ENCODE measurements at places on chromosomes 12 and 14.

GRCh38 chr12:106780010-106780631 lies 5.6 kb downstream of the RIC8B start:
- no peak for DNase-seq

- DNase-seq: peak; percentile 12
Observed at GRCh38 chr12:124297856-124298255, 3.0 kb downstream of the RFLNA start.

GRCh38 chr14:101730626-101731186 lies 30.8 kb upstream of the PPP2R5C start:
- DNase-seq: no peak

GRCh38 chr14:61280092-61280525 lies 1.0 kb downstream of the TMEM30B start:
- no peak for DNase-seq

DNA sequence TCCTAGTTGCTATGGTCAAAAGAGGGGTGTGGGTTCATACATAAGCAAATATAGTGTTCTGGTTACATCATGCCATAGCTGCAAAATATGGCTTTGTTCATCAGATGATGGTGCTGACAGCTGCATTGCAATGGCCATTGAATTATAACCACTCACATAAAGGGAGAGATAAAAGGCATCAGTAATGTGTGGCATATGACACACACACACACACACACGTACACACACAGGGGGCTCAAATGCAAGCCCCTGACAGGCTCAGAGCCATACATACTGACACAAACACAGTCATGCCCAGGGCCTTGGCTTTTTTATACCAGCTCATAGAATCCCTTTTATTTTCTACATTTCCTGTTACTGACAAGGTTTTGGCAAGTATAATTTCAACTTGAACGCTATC lies 698.9 kb downstream of the BCL11B start:
- DNase-seq: no peak

DNA sequence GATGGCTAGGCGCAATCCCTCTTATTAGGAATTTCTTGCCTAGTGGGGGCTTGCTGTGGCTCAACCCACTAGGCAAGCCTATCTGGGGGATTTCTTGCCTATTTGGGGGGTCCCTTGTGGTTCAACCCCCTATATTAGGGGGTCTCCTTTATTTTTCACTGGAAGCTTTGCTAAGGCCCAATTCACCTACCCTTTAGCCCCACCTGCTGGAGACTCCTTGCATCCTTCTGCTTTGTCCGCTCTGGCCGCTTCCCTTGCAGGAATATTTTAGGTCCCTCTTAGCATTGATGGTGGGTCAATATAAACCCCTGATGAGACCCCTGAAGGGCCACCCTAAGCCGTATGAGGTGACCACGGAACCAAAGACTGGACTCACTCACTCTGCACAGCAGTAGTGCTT lies 1552.1 kb downstream of the AACS start:
- no peak for DNase-seq

GRCh38 chr12:27009881-27010301 lies 4.3 kb downstream of the TM7SF3 start:
- no peak for DNase-seq

- no peak for DNase-seq
Observed at GRCh38 chr12:105637470-105637869, 307.0 kb downstream of the C12orf75 start.

DNA sequence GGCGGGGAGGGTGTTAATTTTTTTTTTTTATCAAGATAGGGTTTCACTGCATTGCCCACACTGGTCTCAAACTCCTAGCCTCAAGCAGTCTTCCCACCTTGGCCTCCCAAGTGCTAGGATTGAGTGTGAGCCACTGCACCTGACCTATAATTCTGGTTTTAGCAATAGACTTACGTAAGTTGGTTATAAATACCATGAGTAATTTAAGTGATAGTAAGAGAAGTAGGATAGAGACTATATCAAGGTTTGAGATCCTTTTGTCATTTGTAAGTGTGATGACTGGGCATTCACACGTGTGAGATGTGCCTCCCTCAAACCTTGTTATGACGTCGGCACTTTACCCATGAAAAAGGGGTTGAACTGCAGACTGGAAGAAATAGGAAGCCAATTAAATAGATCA lies 22.5 kb downstream of the SINHCAF start:
- no peak for DNase-seq

DNA sequence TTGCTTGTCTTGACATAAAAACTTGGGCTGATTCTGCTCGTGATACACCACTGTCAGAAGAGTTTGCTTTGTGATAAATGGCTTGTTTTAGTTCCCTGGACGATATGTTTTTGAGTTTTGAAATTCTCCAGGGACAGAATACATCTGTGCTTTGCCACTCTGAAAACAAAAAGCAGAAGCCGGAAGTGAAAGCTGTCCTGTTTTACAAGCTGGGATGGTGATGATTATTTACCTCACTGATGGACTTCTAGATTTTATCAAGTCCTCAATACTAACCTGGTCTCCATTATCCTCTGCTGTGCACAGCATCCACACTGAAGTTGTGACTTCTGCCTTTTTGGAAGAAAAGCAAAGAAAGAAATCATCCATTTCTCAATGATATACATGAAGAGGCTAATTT lies 251.6 kb downstream of the TRHDE start:
- no peak for DNase-seq

DNA sequence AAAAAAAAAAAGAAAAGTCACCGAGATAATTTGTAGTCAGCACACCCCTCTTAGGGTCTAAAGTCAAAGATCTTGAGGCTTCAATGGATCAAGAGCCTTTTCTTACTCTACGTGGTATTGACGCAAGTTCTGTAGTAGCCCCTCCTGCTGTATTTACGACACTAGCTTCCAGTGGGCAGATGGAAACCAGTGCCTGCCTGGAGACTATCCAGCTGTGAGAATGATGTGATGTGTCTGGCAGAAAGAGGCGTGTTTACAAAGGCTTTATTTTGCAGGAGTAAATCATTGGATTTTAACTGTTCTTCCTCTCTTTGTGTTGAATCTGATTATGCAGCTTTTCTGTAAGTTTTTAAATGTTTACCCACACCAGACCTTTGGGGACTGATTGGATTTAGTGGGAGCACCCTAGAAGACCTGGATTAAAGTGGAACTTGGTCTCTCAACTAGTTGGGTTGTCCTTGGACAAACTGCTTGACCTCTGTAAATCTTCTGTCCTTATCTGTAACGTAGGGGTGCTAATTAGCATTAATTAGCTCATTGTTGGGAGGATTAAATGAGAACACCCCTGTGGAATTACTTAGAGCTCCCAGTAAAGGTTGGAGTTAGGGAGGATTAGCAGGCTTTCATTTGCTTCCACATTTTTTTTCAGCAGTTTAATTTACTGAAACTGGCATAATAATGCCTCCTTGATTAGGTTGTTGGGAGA lies 72.4 kb downstream of the RASSF3 start:
- no peak for DNase-seq

GRCh38 chr12:66751432-66752113 lies 72.7 kb upstream of the GRIP1 start:
- DNase-seq: no peak

GRCh38 chr12:70236990-70237389 lies 6.2 kb upstream of the CNOT2 start:
- DNase-seq: no peak

- no peak for DNase-seq
Observed at GRCh38 chr12:58647495-58647894, 272.8 kb downstream of the LRIG3 start.

DNA sequence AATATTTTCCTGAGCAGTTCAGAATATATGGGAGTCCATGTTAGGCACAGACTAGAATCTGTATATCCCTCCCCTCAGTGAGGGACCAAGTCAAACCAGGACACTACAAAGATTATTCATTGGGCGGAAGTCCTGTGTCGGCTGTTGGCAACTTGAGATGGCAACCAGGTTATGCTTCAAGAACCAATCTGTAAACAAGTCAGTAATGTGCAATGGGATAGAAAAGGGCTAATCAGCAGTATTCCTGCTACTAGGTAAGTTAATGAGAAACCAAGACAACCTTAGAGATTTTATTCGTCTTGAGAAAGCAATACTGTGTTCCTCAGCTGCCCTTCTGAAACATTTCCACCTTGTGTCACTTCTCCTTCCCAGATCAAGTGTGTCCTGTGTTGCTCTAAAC lies 26.4 kb downstream of the ARG2 start:
- DNase-seq: no peak

Data from psoas muscle (tissue), 8 donors.